ENCODE measurements at places on chromosomes 16 and 17. TPM values are rescaled to one million over a fixed set of nuclear protein-coding genes. Genes with fewer than 3 reads are reported as not detected.

DNA sequence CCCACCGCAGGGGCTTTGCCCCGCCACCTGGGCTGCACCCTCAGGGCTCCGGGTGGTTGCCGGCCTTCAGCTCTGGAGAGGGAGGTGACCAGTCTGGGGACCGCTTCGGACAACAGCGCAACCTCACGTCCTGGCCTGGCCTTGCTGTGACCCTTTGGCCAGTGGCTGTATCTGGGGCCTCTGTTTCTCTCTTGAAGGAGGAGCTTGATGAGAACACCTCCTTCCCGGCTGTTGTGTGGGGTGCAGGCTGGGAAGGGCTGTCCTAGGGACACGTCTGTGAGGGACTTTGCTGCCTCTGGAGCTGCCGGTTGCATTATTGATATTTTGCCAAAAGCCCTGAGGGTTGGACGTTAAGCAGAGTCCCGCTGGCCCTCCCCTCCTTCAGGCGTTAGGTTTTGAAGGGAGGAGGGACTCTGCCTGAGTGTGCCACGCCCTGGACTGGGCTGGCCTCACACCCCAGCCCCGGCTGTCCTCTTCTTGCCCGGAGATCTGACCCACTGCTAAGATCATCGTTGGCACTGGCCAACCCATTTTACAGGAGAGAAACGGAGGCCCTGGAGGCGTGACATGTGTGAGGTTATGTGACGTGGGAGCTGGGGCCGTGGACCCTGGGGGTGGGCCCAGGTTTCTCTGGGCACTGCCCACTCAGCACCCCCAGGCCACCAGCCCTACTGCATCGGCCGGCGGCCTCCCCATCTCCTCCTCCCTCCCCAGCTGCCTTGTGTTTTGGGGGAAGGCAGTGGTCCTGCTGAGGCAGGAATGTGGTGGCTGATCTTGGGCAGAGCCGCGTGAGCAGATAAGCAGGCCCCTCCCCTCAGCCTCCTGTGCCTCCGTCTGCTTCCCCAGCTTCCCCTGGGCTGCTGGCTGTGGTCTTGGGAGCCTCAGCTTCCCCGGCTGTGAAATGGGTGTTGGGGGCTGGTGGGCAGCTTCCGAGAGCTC, 8.5 kb downstream of the ZFPM1 start:
- H3K27ac ChIP-seq, result no peak overlapping the region
- DNase-seq, result no peak
- H3K4me3 ChIP-seq, result no peak overlapping the region
- peaks cover 6% of the 10 kb centered on the region for H3K4me1 ChIP-seq
- H3K36me3 ChIP-seq, result no peaks in the 10 kb centered on the region
- peaks cover 4% of the 10 kb centered on the region for H3K27me3 ChIP-seq

DNA sequence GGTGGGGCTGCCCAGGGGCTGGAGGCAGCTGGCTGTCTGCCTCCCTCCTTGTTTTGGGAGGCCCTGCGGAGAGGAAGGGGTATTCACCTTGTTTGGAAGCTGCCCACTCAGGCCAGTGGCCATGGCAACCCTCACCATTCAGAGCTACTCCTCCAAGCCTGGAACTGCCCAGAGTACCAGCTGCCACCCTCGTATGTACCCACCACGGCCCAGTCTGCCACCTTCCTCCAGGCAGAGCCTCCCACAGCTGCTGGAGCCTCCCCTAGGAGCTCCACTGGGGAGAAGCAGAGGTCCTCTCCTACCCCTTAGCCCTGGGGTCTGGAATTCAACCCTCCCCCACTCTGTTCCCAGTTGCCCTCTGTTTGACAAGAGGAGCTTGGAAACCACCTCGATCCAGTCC, 90.7 kb downstream of the AXIN2 start:
- no peaks in the 10 kb centered on the region for H3K36me3 ChIP-seq
- H3K27me3 ChIP-seq, result peaks cover 8% of the 10 kb centered on the region
- no peak overlapping the region for H3K27ac ChIP-seq
- no peak for DNase-seq
- peaks cover 13% of the 10 kb centered on the region for H3K4me1 ChIP-seq

EME2 gene
- 68.7 TPM for total RNA-seq

GRCh38 chr17:76011951-76012350, 11.3 kb downstream of the CDK3 start:
- peaks cover 9% of the 10 kb centered on the region for H3K36me3 ChIP-seq
- no peak overlapping the region for H3K4me3 ChIP-seq
- no peak overlapping the region for H3K27ac ChIP-seq
- H3K4me1 ChIP-seq, result no peaks in the 10 kb centered on the region
- H3K27me3 ChIP-seq, result peaks cover 9% of the 10 kb centered on the region
- DNase-seq, result no peak

- DNase-seq, result no peak
- peaks cover 17% of the 10 kb centered on the region for H3K4me1 ChIP-seq
- peaks cover 8% of the 10 kb centered on the region for H3K27me3 ChIP-seq
- no peak overlapping the region for H3K4me3 ChIP-seq
- H3K36me3 ChIP-seq, result no peaks in the 10 kb centered on the region
Measured at GRCh38 chr17:57486882-57487301, 230.6 kb downstream of the MSI2 start.

DNA sequence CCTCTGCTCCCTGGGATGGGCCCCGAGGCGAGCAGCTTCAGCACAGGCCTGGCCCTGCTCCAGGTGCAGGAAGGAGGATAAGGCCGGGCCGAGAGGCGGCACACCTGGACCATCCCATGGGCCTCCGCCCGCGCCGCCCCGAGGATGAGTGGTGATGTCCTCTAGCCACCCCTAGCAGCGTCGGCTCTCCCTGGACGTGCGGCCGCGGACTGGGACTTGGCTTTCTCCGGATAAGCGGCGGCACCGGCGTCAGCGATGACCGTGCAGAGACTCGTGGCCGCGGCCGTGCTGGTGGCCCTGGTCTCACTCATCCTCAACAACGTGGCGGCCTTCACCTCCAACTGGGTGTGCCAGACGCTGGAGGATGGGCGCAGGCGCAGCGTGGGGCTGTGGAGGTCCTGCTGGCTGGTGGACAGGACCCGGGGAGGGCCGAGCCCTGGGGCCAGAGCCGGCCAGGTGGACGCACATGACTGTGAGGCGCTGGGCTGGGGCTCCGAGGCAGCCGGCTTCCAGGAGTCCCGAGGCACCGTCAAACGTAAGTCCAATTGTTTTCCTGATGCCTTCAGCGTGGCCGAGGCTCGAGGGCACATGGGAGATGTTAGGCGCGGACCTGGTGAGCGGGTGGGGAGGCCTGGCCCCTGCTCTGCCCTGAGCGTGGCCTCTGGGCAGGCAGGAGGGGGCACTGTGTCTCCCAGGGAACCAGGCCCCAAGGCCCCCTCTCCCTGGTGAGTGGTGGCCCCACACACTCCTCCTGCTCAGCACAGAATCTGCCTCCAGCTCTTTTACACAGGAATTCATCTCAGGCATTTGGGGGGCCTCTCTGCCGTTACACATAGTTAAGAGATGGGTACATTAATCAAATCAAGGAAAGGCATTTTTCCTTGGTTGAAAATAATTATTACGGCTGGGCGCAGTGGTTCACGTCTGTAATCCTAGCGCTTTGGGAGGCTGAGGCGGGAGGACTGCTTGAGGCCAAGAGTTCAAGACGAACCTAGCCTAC, 855 bp downstream of the TMEM204 start:
- no peak overlapping the region for H3K4me3 ChIP-seq
- no peaks in the 10 kb centered on the region for H3K36me3 ChIP-seq
- no peak overlapping the region for H3K27ac ChIP-seq
- peaks cover 11% of the 10 kb centered on the region for H3K27me3 ChIP-seq
- DNase-seq, result no peak
- H3K4me1 ChIP-seq, result peaks cover 22% of the 10 kb centered on the region

GRCh38 chr17:76512366-76513305, 11.4 kb upstream of the RHBDF2 start:
- H3K27me3 ChIP-seq, result peaks cover 2% of the 10 kb centered on the region
- no peaks in the 10 kb centered on the region for H3K4me1 ChIP-seq
- no peak overlapping the region for H3K27ac ChIP-seq
- no peak for DNase-seq

SCGB1C2 gene
- total RNA-seq, result not detected
